ENCODE measurements at places on chromosomes 11 and 22.
A peak's percentile ranks its signal among the peaks of the same experiment; 100 is the strongest.

- DNase-seq = no peak
Measured at GRCh38 chr11:35127619-35128018, 11.4 kb upstream of the CD44 start.

DNA sequence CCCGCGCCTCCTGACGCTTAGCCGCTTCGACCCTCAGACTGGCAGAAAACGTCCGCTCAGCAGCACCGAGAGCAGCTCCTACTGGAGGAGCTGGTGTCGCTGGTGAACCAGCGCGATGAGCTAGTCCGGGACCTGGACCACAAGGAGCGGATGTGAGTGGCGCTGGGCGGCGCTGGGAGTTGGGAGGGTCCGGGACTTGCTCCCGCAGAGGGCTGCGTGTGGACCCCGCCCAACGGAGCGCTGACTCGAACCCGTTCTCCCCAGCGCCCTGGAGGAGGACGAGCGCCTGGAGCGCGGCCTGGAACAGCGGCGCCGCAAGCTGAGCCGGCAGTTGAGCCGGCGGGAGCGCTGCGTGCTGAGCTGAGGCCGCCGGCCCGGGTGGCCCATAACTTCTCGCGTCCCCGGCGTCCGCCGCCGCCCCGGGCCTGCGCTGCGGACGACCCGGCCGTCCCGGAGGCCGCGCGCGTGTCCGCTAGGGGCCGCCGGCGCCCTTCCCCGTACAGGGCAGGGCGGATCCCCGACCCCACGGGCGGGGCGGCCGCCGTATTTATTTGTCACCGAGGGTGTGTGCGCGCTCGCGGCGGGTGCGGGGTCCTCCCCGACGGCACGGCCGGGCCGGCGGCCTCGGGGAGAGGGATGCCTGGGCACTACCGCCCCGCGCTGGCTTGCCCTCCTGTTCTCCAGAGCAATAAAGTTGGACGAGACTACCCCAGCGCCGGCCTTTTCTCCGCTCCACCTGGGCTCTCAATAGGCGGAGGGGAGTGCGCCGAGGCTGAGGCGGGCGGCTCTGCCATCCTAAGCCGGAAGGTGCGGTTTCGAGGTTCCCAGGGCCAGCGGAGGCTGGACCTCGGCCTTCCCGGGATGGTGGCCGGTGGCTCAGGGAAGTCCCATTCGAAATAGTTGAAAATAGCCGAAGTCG is 3.4 kb downstream of the KCNK7 start:
- DNase-seq = no peak

DNA sequence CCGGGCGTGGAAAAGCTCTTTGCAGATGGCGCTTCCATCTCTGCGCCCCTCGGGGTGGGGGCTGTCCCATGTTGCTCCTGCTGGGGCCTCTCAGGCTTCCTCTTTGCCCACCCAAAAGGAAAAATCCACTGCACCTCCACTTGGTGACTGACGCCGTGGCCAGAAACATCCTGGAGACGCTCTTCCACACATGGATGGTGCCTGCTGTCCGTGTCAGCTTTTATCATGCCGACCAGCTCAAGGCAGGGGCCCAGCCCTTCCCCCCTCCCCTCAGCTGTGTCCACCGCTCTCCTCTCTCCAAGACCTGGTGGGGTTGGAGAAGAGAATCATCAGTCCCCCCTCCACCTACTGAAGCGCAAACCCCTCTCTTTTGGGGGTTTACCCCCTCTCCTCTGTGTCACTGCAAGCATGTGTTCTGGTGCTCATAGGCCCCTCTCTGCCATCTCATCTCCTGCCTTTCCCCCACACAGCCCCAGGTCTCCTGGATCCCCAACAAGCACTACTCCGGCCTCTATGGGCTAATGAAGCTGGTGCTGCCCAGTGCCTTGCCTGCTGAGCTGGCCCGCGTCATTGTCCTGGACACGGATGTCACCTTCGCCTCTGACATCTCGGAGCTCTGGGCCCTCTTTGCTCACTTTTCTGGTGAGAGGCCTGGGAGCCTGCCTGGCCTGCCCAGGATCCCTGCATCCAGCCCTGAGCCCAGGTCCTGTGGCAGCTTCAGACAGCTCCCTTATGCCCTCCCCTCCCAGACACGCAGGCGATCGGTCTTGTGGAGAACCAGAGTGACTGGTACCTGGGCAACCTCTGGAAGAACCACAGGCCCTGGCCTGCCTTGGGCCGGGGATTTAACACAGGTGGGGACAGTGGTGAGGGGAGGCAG is 1.8 kb downstream of the LARGE2 start:
- no peak for DNase-seq

DNA sequence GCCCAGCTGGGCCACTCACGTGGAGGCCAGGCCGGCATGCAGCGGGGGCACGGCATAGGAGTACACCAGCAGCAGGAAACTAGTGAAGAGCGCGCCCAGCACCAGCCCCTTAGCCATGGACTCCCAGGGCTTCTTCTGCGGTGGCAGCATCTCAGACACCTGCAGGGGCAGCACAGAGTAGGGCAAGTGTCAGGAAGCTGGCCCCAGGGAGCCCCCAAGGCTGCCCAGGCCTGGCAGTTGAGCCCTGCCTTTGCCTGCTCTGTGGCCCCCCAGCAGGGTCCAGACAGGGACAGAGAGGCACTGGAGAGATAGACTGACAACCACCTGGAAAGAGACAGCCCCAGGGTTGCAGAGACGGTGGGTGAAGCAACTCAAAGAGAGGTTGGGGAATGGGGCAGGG is 10.7 kb upstream of the SEC14L6 start:
- DNase-seq = no peak

- no peak for DNase-seq
Measured at GRCh38 chr22:35116269-35116668, 50.3 kb downstream of the ISX start.

- DNase-seq = peak; percentile 79
Measured at GRCh38 chr11:6737872-6738466, 33.8 kb downstream of the OR2AG2 start.

- no peak for DNase-seq
Measured at GRCh38 chr11:69645801-69646492, 5.0 kb downstream of the CCND1 start.

DNA sequence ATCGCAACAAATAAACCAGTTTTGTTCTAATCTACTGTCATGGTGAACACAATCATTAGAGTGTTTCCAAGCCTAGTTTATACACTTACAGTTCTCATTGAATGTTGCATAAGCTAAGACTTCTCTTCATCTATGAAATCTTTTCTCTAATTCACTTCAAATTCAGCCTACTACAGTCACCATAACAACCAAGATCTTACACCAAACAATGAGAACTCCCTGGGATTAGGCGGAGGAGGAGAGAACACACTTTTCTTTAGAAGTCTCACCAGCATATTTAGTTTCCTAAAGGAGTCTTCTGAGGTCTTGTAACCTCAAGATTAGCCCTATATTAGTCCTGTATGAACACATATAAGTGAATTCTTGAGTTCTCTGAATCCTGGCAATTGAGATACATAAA is 1889.7 kb downstream of the LRRC4C start:
- no peak for DNase-seq

- DNase-seq = no peak
Measured at GRCh38 chr22:44430716-44431115, 67.3 kb downstream of the RTL6 start.

DNA sequence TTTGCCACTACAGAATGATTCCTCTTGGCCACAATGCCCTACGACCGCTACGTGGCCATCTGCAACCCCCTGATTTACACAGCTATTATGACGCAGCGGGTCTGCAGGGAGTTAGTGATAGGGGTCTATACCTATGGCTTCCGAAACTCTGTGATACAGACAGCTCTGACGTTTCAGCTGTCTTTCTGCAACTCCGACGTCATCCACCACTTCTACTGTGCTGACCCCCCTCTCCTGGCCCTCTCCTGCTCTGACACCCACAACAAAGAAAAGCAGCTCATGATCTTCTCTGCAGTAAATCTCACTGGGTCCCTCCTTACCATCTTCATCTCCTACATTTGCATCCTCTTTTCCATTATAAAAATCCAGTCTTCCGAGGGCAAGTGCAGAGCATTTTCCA is 52.3 kb upstream of the OR5P2 start:
- no peak for DNase-seq

- DNase-seq = no peak
Measured at GRCh38 chr11:40444151-40444550, 1015.3 kb downstream of the LRRC4C start.

- no peak for DNase-seq
Measured at GRCh38 chr11:95058621-95059020, 8.1 kb upstream of the SRSF8 start.

DNA sequence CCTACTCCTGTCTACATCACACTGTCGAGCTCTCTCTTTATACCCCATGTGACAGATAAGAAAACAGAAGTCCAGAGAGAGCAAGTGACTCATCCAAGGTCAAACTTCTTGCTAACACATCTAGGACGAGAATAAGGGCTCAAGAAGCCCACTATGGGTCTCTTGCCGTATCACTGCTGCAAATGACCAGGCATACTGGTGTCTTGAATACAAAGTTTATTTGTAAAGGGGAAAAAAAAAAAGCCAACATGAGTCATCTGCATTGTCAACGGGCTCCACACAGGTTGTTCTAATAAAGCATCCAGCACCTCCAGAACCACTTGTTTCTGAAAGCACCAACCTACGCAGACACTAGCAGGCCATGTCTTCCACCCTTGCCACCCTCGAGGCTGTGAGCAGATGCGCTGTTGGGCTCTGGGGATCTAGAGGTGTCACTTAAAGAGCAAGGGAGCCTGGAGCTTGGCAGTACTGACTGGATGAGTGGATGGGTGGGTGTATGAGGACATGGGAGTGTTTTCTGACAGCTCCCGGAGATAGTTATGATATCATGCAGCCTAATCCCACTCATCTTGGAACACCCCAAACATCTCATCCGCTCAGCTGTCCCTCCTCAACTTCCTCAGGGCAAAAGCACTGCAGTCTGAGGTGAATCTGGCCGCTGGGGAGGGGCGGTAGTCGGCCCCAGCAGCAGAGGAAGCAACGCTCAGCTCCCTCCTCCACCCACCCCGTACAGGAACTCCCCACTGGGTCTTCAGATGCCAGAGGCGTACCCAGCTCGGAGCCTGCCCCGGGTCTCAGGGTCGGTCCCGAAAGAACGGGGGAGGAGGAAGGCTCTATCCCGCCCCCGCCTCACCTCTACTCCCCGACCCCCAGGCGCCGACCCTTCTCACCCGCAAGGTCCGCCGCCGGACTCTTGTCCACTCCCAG is 1.0 kb downstream of the SMCO4 start:
- peak; percentile 73 for DNase-seq

DNA sequence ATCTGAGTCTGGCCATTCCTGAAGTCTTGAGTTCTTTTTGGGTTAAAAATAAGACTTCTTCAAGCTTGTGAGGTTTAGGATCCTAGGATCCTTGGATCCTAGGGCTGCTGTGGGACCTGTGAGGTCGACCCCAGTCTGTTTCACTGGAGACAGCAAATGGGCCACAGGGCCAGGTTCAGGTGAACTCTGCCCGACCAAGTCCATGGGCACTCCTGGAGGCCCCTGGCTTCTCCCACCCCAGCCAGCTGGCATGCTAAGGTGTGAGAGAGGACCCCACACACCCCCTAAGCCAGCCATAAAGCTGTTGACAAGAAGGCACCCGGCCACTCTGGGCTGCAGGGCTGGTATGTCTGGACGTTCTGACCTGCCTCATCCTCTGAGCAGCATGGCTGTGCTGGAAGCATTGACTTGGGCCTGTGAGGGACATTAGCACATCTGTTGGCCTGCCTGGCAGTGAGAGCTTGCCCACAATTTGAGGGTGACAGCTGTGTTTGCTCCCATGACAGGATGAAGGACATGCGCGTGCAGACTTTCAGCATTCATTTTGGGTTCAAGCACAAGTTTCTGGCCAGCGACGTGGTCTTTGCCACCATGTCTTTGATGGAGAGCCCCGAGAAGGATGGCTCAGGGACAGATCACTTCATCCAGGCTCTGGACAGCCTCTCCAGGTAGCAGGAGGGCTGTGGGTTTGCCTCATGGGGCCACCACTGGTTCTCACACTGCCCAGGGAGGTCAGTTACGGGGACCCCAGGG is 16.0 kb downstream of the CLDN5 start:
- no peak for DNase-seq
